ENCODE measurements at places on chromosomes 3 and 15.

- DNase-seq, result no peak
Measured at GRCh38 chr15:60871152-60871551, 357.9 kb downstream of the RORA start.

DNA sequence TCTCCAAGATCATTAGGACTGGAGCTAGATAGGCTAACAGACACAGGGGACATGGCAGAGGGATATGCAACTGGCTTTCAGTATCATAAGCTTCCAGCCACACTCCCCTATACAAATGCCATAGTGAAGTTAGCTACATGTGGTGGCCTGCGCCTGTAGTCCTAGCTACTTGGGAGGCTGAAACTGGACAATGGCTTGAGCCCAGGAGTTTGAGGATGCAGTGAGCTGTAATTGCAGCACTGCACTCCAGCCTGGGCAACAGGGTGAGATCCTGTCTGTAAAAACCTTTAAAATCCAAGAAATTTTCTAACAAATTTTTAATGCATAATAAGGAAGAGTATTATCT, 37.3 kb downstream of the DLG1 start:
- DNase-seq, result no peak

DNA sequence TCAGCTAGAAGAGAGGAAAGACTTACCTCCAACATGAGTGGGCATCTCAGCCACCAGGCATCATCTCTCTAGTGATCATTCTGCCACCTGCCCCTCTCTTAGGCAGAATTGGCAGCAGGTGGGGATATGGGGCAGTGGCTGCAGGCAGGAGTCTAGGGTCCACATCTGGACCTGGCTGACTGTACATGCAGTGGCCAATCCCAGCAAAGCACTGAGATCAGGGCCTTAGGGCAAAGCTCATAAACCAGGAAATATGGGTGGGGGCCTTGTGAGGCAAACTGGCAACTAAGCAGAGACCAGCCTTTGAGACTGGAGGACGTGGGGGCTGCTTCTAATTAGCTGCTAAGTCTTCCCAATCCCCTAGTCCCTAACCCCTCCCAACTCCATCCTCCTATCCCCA, 12.9 kb downstream of the POMGNT2 start:
- no peak for DNase-seq

DNA sequence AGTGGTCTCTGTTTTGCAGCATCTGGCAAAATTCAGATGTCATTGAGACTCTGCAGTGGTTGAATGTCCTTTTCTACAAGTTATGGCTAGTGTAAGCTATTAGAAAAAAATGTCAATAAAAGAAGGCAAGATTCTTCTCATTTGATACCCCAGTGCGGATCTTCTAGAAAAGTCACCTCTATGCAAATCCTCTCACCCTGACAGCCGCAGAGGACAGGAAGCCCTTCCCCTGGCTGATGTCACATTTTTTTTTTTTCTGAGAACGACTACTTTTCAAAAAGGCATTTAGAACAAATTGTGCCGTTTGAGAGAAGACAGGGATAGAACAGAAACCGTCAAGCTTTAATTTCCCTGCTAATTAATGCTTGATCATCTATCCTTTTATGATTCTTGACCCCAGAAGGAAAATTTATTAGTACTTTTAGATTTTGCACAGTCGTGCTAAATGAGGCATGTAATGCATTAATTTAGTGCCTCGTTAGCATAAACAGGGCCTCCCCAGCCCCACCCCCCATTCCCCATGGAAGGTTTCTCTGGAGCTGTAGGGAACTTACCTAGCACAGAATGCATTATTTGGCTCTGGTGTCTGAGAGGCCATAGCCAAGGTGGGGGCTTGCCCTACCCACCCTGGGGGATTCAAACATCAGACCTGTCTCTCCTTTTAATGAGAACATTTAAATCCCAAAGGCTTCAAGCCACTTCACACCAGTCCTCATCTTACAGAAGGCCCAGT, 183.8 kb downstream of the OPA1 start:
- DNase-seq, result no peak

- DNase-seq, result no peak
Measured at GRCh38 chr3:65597226-65597951, 441.3 kb downstream of the MAGI1 start.

DNA sequence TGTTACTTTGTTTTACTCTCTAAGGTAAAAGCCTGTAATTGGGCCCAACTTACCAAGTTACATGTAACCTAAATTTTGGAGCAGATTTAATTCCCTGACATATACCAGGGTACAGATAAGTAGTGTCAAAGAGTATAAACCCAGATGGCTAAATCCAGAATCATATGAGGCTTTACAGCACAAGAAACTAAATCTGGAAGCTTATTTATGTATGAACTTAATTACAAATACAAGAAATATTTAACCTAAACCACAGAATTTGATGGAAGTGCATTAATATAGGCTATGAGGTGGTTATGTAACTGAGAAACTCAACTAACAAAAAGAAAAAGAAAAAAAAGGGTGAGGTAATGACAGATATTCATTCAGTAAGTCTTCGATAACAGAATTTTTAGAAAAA, 930.2 kb upstream of the ALCAM start:
- DNase-seq, result no peak

DNA sequence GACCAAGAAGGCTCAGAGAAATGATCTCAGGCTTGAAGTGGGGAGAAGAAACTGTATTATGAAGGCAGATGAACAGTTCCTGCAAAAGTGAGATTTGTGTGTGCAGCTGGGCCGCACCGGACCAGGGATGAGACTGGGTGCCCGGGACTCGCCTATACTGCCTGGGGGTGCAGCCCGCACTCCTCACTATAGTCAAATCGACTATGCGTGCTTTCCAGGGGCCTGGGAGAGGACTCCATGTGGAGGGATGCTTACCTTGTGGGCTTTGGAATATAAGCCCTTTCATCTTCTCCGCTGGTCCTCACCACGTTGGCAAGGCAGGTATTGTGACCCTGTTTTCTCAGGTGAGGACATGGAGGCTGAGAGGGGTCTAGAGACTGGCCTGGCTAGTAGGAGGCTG, 32.9 kb upstream of the APOD start:
- no peak for DNase-seq

Measured in NCI-H774 (cell line).